ENCODE measurements at places on chromosomes 2 and 18.

GRCh38 chr2:24262421-24262970, 87.6 kb downstream of the FAM228A start:
- peak; percentile 49 for DNase-seq

DNA sequence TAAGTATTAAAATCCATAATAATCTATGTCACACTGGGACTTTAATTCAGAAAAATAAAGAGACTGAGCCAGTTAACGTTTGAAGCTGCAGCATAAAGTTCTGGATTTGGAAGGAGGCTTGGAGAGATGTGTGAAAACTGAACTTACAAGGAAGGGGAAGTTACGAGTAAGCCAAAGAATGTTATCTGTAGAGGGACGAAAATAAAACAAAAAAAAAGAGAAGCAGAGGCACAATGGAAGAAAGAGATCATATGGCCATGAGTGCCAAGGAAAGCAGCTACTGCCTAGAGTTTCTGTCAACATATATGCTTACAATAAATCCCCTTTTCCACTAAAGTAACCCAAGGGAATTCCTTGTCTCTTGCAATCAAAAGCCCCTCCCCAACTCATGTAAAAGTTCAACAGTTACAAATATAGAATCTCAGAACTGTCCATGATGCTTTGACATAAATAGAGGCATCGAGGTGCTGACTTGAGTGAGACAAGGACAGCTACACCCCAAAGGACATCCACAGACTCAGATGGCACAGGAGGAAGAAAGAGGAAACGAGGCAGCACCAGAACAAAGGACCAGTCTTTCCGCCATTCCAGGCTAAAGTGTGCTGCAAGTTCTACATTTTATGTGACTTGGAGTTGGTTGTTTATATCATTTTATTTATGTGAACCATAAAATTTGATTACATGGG, 16.1 kb upstream of the ARL5A start:
- no peak for DNase-seq

DNA sequence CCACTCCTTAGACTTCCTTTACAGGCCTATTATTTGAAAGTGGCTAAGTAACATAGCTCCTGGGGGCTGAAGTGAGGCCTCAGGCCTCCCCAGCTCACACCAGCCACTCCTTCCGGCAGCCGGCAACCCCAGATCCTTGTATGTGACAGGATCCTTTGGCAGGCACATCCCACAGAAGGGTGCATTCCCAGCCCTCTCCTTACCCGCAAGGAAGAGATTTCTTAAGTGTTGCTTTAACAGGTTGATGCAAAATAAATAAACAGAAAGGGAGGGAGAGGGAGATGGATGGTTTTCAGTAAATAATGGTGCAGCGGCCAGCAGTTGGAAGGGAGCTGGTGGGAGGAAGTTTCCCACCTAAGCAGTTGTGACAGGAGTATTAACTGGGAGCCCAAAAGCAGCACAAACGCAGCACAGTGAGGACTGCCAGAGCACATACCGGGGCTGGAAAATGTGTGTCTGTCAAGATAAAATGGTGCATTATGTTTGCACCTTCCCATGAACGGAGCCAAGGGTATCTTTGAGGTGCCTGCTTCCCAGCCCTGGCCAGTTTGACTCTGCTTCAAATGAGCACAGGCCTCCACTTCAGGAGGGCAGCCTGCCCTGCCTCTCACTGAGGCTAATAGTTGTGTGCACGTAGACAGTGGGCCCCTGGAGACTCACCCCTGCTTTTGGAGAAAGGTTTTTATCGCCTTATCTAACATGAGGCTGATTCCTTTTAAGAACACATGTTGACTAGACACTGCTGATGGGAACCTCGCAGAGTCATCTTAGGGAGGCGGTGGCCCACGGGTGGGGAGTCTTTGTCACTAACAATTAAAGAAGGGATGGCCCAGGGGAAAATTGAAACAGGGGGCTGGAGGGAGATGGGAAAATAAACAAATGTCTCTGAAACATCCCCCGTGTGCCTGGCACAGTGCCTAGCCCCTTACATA, 32.8 kb downstream of the NRP2 start:
- DNase-seq, result no peak

GRCh38 chr2:95346738-95347671, 49.9 kb downstream of the KCNIP3 start:
- DNase-seq, result no peak

- no peak for DNase-seq
These were observed 78.1 kb downstream of the HNRNPLL start for GRCh38 chr2:38524580-38524979.

DNA sequence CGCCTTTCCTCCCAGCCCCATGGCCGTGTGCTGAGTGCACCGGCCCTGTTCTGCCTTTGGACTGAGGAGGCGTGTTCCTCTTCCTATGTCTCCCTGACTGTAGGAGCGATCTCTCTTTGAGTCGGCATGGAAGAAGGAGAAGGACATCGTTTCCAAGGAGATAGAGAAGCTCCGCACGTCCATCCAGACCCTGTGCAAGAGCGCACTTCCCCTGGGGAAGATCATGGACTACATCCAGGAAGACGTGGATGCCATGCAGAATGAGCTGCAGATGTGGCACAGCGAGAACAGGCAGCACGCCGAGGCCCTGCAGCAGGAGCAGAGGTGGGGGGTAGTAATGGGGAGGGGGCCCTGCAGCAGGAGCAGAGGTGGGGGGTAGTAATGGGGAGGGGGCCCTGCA, 29.4 kb upstream of the ASB1 start:
- DNase-seq, result no peak

- DNase-seq, result no peak
These were observed 54.2 kb upstream of the ASB18 start for GRCh38 chr2:236318401-236318800.

DNA sequence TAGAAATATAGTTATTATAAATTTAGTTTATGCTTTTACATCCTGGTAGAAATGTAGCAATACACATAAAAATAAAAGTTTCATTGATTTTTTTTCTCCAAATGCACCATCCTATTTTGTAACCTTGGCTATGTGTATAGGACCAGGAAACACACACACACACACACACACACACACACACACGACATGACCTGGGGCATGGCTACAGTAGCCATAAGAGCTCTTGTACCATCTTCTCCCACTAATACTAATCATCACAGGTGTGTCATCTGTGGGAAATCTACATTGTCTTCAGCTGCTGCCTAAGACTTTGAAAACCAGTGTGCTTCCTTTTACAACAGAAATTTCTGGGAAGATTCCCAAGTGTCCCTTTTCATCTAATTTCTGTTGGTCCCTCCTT, 144.3 kb downstream of the MCFD2 start:
- no peak for DNase-seq

- DNase-seq, result no peak
These were observed 124.6 kb upstream of the CREB1 start for GRCh38 chr2:207405150-207405549.

- no peak for DNase-seq
These were observed 7.3 kb downstream of the SS18 start for GRCh38 chr18:26083099-26083498.

- DNase-seq, result no peak
These were observed 11.3 kb downstream of the PTPRN start for GRCh38 chr2:219297766-219298456.

GRCh38 chr2:48043746-48044145, 137.4 kb upstream of the FBXO11 start:
- no peak for DNase-seq

DNA sequence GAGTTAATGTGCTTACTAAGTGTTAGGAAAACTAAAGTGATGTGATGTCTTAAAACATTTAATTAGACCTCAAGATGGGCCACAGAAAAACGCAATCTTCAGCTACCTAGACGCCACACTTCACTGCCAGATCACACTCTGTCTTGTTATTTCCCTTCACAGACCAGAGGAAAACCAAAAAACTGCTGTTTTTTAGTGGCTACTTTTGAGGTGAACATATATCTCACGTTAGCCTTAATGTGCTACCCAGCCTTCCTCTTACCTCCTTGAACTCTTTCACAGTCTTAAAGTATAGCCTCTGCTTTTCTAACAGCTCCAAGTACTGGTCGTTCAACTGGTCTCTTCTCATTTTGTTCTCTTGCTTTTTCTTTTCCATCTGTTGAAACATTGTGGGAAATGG, 83.1 kb downstream of the CCDC93 start:
- no peak for DNase-seq

DNA sequence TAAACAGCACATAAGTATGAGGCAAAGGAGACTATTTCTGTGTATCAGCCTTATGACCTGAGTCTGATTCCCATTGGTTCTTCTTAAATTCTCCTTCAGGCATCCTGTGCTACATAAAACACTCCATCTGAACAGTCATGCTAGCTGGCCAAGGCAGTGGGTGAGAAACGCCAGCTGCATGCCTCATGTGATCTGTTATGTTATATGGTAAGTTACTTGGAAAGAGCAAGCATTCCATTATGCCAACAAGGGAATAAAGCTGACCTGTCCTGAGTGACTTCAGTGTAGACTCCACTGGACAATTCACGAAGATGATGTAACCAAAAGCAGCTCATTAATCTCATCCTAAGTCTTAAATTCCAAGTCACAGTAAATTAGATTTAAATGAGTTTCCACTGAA, 216.5 kb upstream of the FN1 start:
- DNase-seq, result no peak

DNA sequence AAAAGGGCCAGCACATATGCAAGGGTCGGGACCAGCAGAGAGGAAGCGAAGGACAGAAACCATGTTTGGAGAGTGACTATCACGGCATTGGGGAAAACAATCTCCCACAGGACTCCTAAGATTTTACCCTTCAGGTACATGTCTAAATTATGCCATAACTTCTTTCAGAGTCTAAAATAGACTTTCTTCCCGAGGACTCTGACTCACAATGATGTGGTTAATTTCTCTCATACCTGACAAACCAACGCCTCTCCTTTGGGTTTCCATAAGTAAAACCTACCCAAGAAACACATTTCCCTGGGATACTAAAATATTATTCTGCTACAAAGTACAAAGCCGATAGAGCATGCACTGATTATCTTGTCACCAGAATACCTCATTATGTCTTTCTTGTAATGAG, 127.8 kb upstream of the NETO1 start:
- no peak for DNase-seq

- no peak for DNase-seq
These were observed 2.8 kb upstream of the ATF2 start for GRCh38 chr2:175170659-175171304.

- DNase-seq, result no peak
These were observed 1.8 kb downstream of the DYSF start for GRCh38 chr2:71455011-71455740.

DNA sequence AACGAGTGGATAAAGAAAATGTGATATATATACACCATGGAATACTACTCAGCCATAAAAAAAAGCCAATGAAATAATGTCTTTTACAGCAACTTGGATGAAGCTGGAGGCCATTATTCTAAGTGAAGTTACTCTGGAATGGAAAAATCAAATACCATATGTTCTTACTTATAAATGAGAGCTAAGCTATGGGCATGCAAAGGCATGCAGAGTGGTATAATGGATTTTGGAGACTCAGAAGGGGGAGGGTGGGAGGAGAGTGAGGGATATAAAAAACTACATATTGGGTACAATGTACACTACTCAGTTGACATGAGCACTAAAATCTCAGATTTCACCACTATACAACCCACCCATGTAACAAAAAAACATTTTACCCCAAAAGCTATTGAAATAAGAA, 1.7 kb upstream of the MSGN1 start:
- DNase-seq, result no peak

- DNase-seq, result no peak
These were observed 74.6 kb downstream of the CCDC148 start for GRCh38 chr2:158381978-158382377.

- DNase-seq, result no peak
These were observed 177.9 kb downstream of the TPGS2 start for GRCh38 chr18:36650906-36651305.

- no peak for DNase-seq
These were observed 15.8 kb downstream of the ABCG5 start for GRCh38 chr2:43822839-43823238.

DNA sequence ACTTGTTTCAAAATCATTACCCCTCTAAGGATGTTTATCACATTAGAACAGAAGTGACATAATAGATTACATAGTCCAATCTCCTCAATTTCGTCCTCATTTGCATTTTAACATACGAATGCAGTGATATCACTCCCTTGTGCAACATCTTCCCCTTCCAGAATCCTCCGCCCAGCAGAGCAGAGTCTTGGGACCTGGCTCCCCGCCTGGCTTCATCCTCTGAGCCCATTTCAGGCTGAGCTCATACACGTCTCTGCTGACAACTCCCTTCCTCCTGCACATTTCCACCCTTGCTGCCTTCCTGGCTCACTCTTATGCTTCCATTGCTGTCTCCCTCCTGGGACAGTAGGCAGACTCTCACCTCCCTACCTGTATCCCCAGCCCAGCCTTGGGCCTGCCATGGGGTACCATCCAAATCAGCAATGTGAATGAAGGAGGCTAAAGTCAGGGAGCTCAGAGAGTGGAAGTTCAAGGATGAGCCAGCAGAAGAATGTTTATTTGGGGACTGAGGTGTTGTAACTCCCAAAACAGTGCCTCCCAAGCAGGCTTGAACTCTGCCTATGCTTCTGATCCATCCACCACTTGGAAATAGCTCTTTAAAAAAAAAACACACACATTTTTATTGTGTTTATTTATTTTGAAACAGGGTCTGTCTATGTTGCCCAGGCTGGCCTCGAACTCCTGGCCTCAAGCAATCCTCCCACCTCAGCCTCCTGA, 165.2 kb downstream of the TMEM200C start:
- DNase-seq, result no peak

GRCh38 chr18:57029761-57030160, 117.1 kb upstream of the BOD1L2 start:
- DNase-seq, result no peak

DNA sequence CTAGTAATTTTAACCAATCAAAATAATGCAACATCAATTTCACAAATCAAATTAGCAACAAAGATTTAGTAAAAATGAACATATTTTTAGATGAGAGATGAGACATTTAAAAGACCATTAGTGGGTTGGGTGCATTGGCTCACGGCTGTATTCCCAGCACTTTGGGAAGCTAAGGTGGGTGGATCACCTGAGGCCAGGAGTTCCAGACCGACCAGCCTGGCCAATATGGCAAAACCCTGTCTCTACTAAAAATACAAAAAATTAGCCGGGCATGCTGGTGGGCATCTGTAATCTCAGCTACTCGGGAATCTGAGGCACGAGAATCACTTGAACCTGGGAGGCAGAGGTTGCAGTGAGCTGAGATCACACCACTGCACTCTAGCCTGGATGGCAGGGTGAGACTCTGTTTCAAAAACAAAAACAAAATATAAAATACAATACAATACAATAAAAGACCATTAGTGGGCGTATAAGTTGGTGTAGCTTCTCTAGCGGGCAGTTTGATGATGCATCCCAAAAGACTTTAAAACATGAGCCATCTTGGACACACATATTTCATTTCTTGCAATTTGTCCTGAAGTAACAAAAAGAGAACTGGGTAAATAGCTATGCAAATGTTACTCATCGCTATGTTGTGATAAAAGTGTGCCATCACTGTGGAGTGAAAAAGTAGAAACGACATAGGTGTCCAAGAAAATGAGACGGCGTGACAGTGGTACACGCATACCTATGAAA, 101.8 kb downstream of the COL6A3 start:
- no peak for DNase-seq

- no peak for DNase-seq
These were observed 45.4 kb upstream of the FAHD2A start for GRCh38 chr2:95356821-95357700.

Data from fibroblast of skin of left biceps (primary cell).